ENCODE measurements at places on chromosomes 11 and 22. TPM values are rescaled to one million over a fixed set of nuclear protein-coding genes. Genes with fewer than 3 reads are reported as not detected.

Gene KCNE3
- polyA plus RNA-seq, result 29.3 TPM

Gene MYO7A
- 3.1 TPM for polyA plus RNA-seq

DNA sequence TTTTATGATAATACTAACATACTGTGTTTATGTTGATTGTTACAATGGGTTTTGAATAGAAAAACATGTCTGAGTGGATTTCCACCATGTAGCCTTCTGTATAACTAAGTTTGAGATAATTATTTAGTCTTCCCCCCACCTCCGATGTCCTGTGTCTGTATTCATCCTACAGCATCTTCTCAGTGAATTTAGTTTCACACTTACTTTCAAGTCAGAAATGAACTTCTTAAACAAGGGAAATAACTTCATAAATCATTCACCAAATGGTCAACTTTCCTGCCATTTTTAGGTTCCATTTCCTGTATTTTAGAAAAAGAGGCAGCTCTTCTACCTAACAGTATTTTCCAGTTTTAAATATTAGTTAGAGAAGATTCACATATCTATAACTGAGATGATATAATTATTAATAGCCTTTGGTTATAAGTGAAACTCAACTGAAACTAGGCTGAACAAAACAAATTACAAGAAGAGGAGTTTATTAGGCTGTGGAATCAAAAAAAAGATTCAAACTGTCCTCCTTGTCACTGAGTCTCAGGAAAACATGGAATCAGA is 3.5 kb downstream of the OR51B5 start:
- DNase-seq, result no peak

DNA sequence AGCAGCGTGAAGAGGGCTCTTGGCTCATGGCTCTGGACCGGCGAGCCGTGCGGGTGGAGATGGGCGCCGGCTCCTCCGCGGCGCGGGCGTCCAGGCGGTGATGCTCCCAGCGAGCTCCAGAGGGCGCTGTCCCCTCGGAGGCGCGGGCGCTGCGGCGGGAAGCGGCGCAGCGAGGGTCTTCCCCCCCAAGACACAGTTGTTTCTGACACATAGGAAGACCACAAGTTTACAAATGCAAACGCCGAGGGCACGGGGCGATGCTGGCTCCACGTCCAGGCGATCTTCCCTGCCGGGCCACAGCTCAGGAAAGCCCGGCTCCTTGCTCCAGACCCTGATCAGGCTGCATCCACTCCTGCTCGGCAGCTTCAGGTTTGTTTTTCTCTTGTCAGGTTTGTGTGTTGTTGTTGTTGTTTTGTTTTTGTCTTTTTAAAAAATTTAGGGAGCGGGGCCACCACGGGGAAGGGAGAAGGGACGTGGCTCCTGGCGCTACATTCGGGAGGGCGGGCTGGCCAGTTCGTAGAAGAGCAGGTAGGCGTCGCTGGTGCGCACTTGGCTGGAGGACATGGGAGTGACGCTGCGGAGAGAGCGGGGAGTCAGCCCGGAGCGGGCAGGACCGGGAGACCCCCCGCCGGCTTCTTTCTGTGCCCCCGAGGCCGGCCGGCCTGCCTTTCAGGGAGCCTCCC is 10.0 kb upstream of the MFRP start:
- no peak for DNase-seq

Gene FRMD8
- 15.6 TPM for polyA plus RNA-seq

DNA sequence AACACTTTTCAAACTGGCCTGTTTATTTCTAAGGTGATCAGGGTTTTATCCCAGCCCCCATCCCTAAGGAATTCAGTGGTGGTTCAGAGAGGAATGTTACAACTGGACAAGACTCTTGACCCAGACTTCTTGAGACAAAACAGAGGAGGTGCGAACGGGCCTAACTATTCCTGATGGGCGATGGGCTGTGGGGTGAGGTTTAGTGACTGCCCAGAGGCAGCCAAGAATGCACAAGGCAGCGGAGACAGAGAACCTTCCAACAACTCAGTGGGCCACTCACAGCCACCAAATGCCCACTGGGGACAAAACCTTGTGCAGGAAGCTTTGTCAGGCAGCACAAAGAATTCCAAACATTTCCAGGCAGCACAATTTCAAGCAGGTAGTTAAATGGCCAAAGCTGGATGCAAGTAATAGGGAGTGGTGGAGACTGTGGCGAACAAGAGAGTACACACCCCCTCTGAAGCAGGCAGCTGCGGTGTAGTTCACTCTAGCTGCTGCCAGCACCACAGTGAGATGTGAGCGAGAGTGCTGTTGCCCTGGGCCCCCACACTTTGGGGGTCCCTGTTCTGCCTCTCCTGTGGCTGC is 29.2 kb downstream of the SCUBE1 start:
- no peak for DNase-seq

DNA sequence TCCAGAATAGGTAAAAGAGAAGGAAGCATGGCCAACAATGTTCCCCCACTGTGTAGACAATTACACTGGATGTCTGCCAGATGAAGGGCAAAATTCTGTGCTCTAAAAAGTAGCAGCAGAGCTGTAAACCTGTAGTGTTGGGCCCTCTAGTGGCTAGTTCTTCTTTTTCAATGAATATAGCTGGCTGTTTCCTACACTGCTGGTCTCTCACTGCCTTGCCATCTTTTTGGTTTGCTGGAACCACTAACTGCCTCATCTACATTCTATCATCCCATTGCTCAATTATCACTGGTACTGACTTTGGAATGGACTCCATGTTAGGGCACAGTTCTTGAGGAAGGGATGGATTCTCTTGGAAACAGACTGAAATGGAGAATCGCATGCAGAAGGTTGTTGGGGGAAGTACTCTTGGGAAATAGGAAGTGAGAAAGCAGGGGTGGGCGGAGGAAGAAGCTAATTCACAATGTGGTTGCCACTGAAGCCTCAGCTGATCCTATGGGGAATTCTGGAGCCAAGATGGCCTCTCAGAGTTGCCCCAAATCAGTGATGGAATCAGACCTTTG is 17.9 kb downstream of the KCNE3 start:
- DNase-seq, result peak; percentile 51

- no peak for DNase-seq
These were observed 76.8 kb downstream of the MN1 start for GRCh38 chr22:27724709-27725108.

GRCh38 chr22:37253126-37253660 is 9.1 kb upstream of the RAC2 start:
- no peak for DNase-seq

Gene PATE2
- not detected for polyA plus RNA-seq

- no peak for DNase-seq
These were observed 2.2 kb downstream of the MADD start for GRCh38 chr11:47271961-47272661.

DNA sequence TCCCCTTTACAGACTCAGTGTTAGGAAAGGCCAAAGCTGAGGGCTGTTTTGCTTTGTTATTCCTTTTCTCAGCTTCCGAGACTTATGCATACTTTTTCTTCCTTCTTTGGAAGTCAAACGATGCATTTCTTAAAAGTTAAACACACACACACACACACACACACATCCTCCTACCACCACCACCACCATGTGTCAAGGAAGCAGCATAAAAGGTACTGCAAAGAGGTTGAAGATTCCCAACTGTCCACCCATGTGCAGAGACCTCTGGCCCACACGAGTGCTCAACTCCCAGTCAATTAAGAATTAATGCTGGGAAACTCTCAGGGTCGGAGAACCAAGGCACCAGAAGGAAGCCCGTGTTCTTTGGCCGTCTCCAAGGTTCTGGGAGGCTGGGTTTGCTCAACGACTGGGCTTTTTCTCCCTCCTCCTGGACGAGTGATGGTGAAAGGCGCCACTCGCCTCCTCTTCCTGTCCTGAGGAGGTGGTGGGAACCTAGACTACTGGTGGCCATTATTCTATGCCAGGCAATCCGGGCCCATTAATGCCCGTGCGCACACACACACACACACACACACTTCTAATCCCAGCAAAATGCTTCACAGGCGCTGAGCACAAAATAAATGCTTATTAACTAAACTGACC is 15.1 kb downstream of the MN1 start:
- DNase-seq, result no peak

Gene NRXN2
- 12.0 TPM for polyA plus RNA-seq

Gene ZNF280B
- polyA plus RNA-seq, result 4.7 TPM

DNA sequence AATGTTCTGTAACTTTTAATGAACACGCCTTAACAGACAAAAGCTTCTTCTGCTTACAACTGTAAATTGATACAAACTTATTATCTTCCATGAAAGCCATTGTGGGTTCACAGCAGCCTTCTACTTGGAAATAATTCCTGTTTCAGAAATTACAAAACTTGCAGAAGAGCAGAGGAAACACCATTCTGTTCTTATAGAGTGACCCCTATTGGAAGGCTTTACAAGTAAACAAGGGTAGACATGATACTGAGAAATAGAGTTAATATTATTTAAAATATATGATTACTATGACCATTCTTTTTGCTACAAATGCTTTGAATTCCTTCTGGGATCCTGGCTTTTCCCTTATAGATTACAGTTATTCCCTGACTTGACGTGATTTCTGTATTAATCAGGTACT is 32.4 kb upstream of the KCNA4 start:
- DNase-seq, result no peak

Gene RAB3IL1
- 15.5 TPM for polyA plus RNA-seq

DNA sequence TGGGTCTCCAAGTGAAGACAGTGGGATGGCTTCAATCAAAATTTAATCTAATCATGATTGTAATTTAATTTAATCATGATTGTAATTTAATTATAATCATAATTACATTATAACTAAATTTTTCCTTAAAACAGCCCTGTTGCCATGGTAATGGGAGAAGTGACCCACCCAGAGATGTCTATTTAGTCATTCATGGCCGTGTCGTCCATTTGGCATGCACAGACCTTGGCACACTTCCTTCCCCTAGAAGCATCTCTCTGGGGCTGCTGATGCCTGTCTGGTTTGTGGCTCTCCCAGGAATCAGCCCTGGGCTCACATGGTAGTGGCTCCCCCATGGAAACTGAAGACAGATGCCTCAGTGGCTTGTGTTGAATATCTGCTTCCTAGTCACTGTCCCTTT is 27.0 kb downstream of the P4HA3 start:
- DNase-seq, result no peak

DNA sequence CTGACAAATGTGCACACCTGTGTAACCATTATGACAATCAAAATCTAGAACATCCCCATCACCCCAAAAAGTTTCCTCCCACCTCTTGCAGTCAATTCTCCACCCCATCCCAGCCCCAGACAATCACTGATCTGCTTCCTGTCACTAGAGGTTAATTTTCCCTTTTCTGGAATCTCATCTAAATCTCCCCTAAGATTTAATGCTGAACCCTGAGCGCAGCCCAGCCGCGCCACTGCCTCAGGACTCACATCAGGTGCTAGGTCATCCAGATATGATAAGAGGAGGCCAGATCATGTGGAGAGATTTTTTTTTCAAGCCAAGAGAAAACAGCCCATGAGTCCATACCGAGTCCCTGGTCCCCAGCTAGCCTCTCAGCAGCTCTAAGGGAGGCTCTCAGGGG is 4.3 kb upstream of the TMPRSS13 start:
- DNase-seq, result no peak

DNA sequence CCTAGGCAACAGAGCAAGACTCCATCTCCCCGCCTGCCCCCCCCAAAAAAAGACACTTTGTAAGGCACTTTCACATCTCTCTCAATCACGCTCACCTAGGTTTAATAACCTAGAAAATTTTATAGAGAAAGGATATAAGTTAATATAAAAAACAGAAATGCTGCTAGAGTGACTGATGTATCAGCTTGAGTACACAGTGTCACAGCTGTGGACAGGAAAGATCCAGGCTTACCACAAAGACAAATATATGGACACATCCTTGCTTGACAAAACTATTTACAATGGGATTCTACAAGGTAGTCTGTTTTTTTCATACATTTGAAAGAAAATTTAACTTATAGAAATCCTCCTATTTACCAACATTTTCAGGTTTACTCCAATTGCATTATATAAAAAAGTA is 96.7 kb downstream of the ABTB2 start:
- no peak for DNase-seq

DNA sequence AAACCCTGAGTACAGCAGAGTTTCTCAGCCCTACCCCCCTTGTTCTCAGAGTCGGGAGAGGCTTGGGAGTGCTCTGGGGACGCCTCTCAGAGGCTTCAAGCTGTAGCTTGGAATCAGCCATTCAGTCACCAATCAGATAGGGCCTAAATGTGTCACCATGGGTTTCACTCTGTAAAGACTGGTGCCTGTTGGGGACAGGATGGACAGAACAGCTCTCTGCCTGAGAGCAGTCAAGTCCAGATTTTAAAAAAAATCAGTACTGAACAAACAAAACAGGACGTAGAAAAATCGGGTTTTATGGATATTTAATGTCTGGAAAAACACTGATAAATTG is 1.3 kb downstream of the FADD start:
- no peak for DNase-seq

DNA sequence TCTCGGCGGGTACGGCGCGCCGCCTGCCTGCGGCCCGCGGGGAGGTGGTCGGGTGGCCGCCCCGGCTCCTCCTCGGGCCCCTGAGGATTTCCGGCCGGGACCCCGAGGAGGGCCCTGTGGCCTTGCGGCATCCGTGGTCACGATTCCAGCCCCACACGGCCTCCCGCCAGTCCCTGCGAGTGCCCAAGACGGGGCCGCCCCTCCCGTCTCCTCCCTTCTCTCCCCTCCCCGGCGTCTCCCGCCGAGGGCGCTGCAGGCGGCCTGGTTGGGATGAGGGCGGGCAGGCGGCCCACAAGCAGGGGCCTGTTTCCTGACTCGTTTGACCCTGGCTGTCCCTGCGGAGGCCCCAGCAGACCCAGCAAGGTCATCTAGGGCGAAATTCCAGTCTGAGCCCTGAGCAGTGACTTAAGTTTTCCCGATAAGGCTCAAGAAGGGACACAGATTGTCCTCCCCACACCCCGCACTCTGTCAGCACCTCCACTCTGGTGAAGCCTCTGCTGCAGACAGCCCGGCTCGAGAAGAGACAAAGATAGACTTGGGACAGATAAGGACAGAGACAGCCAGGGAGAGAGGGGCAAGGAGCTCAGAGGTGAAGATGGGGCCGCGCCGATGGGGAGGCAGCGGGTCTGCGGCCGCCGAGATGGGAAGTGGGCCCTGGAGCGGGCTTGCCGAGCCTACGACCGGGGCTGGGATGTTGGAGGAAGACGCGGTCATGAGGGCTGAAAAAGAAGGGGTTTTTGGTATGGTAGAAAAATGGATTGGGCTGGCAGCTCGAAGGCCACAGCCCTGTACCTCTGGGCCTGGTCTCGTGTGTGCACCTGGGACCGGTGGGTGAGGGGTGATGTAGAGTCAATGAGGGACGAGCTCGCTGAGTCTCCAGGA is 95.0 kb downstream of the SWAP70 start:
- no peak for DNase-seq

Data from right renal cortex interstitium (tissue), 3 donors.